ENCODE measurements at places on chromosomes 4 and X. TPM values are rescaled to one million over a fixed set of nuclear protein-coding genes. Genes with fewer than 3 reads are reported as not detected.

Gene CCDC120
- total RNA-seq: 4.0 TPM

Gene SMR3B
- not detected for total RNA-seq

Gene EREG
- total RNA-seq: 16.0 TPM

Gene MAGEH1
- total RNA-seq: 11.3 TPM

Data from epithelial cell of proximal tubule (primary cell).